ENCODE measurements at places on chromosomes 7 and 10. TPM values are rescaled to one million over a fixed set of nuclear protein-coding genes. Genes with fewer than 3 reads are reported as not detected.

Gene EIF4EBP2
- total RNA-seq, result 60.5 TPM

Gene ASZ1
- total RNA-seq, result not detected

DNA sequence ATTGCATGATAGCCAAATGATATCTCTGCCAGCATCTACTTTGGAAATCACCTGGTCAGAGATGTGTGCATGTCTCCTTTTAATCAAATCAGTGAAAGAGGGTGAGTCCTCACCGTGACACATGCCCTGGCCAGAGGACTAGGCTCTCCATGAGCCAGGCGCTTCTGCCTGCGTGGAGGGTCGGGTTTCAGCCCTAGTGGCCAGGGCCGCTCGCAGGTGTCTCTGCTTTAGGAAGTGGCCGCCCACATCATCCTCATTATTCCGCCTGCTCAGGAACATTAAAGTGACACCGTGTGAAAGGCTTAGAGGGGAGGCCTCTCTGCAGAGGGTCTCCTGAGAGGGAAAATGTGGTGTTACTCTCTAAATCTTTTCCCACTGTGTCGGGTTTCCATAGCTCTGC lies 173.6 kb upstream of the PRKCQ start:
- H3K4me3 ChIP-seq, result no peak overlapping the region
- no peak for DNase-seq
- no peak overlapping the region for H3K27ac ChIP-seq
- no peaks in the 10 kb centered on the region for H3K36me3 ChIP-seq
- H3K4me1 ChIP-seq, result no peaks in the 10 kb centered on the region

DNA sequence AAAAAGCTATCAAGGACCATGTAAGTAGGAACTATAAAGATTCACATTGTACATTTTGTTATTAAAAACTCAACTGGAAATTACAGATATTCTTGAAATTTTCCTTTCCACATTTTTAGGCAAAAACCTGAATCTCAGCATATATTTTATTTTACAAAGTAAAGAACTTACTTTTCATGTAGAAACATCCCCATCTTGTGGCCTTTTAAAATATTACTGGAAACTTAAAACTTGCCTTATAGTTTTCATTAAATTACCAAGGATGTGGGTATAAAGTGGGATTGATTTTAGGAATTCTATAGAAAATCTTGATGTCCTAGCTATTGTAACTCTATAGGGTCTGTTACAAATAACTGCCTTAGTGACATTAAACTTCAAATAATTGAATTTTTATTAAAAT lies 10.6 kb downstream of the DBF4 start:
- no peak overlapping the region for H3K27ac ChIP-seq
- no peaks in the 10 kb centered on the region for H3K4me1 ChIP-seq
- H3K27me3 ChIP-seq, result no peaks in the 10 kb centered on the region
- no peaks in the 10 kb centered on the region for H3K36me3 ChIP-seq
- no peak for DNase-seq

- DNase-seq, result peak; percentile 68
- no peaks in the 10 kb centered on the region for H3K27me3 ChIP-seq
- H3K4me3 ChIP-seq, result peak overlapping the region; percentile 51
Observed at GRCh38 chr10:84540617-84541288, 212.4 kb downstream of the CCSER2 start.

All from aorta (tissue), 5 donors.